ENCODE measurements at places on chromosomes 3 and 15. TPM values are rescaled to one million over a fixed set of nuclear protein-coding genes. Genes with fewer than 3 reads are reported as not detected.

The P2RY1 gene
- 0.57 TPM for total RNA-seq

The CISH gene
- total RNA-seq, result 23.4 TPM

The CHRM5 gene
- total RNA-seq, result not detected

The SLC22A14 gene
- total RNA-seq, result not detected

The TRPM1 gene
- total RNA-seq, result not detected

The PIK3R4 gene
- 18.9 TPM for total RNA-seq

The DLEC1 gene
- 4.9 TPM for total RNA-seq
